Stimulated activated memory B cell treated with anti-CD40 and anti-IgM and Interleukin-4, amounts not matched to agents 10 μg/mL and 1 μg/mL and 100 μg/mL, for 72 hours (primary cell): ENCODE measurements at places on chromosomes 3 and 15.
A peak's percentile ranks its signal among the peaks of the same experiment; 100 is the strongest.

DNA sequence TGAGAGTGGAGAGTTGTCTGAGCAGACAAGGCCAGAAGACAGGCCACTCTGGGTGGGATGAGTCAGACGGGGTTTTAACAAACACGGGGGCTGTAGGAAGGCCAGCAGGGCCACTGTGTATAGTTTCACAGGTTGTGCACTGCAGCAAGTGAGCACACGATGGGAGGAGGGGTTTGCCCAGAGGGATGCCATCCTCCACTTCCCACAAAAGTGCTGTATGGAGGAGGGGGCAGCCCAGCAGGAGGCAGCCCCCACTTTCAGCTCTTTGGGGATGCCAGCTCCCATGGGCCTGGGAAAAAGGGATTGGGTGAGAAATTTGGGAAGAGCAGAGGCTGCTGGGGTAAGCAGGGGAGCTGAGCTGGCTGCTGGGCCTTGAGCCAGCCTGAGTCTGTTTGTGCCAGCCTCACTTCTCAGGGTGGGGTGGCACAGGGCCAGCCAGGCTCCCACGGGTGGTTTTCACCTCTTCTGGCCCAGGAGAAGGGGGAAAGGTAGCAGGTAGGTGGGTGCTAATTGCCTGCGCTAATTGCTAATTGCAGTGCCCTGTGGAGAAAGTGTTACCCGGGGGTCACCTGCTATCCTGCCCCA is 6.7 kb downstream of the ZBTB47 start:
- ATAC-seq: no peak

DNA sequence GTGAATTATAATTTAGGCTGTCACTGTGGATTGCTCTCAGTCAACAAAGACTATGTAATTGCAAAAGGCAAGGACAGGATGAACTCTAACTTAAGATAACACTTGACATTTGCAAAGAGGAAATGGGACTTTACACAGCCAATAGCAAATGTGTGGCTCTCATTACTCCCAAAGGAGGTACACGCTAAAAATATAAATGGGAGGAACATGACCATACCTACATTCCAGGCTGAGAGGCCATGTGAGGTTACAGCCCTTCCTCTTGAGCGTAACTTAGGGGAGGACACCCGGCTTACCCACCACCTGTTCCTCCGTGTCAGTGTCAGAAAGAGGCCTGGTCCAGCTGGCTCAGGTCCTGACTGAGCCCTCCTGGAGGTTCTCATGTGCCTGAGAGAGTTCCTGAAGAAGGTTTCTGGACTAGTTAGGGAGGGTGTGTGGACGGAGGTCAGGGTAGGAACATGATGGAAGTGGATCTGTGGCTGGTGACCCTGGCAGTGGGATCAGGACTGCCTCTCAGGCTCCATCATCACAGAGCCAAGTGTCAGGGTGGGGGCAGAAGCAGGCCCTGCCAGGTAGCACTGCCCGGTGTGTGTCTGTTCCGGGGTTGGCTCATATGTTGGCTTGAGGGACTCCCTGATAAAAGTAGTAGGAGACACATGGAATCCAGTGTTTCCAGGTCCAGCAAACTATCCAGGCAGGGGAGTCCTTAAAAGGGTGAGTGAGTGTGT is 7.9 kb downstream of the POPDC2 start:
- peak; percentile 51 for ATAC-seq

DNA sequence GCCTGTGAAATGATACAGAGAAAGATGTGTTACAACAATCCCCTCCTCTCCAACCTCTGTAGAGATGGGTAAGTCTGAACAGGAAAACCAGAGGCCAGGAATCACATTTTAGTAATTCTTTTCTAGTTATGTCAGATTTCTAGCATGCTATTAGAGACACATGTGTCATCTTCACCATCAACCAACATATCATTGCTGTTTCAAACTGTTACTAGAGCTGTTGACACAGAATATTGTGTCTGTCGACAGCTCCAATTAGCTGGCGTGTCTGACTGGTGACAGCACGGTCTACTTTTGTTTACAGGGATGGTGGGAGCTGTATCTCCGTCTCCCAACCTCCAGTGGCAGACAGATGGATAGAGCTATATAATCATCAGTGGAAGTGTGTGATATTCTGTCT is 393.2 kb downstream of the SOX2 start:
- ATAC-seq: no peak

DNA sequence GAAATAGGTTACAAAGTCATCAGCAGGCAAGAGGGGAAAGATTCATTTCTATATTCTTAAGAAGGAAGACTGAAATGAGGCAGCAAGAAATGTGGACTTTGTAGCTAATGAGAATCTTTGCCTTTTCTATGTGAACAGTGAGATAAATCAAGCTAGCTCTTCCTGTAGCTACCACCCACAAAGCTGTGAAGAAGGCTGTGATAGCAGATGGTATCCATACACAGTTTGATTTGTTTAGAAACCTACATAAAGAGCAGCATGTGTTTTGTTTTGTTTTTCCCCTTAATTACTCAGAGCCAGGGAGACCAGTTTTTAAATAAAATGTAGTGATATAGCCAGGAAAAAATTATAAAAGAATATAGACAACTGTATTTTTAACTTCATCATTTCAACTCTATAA is 45.5 kb downstream of the TEX9 start:
- no peak for ATAC-seq

GRCh38 chr3:23856286-23856685 is 50.5 kb downstream of the UBE2E1 start:
- ATAC-seq: no peak

GRCh38 chr3:195207731-195208130 is 63.2 kb downstream of the XXYLT1 start:
- no peak for ATAC-seq

GRCh38 chr15:40743921-40744814 is 10.9 kb downstream of the RMDN3 start:
- ATAC-seq: no peak

DNA sequence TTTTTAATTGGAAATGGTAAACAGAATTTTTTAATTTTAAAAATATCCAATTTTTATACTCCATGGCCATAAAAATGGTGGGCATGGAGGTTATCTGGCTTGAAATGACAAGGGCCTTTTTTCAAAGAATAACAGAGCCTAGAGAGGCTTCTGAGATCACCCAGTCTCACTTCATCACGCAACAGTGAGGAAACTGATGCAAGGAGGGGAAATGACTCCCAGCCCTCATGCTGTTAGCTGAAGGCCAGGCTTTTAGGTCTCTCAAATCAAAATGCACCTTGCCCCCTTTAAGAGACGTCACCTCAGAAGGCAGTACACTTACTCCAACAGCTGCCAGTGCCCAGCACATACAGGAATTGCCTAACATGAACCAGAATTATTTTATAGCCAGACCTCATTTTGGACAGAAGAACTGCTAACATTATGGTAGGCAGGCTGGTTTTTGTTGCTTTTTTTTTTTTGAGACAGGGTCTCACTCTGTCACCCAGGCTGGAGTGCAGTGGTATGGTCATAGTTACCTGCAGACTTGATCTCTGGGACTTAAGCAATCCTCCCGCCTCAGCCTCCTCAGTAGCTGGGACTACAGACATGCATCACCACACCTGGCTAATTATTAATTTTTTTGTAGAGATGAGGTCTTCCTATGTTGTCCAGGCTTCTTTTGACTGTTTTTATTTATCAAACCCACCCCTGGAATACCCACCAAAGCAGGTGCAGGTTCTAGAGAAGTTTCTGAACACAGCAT is 9.1 kb downstream of the RAB43 start:
- no peak for ATAC-seq

- no peak for ATAC-seq
These were observed 109.8 kb downstream of the EPHA3 start for GRCh38 chr3:89217148-89217685.

DNA sequence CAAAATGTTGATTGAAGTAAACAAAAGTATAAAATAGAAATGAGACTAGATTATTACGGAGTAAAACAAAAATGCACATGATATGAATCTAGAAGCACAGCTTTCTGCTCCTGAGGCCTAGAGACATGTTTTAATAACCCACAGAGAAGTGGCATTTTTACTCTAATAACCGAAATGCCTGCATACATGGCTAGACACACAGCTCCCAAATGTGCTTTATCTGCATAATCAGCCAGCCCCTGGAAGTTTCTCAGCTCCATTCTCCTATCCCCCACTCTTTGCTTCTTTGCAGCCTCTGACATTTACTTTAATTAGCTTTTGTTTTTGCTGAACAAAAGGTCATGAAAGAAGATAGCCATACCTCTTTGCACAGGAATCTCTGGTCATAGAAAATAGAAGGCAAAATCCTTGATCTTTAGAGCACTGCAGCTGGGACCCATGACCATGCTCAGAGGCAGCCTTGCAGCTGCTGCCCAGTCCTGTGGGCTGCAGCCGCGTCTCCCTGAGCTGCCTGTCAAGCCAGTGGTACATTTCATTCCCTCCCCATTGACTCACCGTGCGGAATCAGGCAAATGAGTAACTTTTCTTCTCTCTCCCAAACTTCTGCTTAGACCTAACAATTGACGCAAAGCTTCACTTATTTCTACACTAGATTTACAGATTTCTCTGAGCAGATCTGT is at the start of gene VEPH1:
Gene VEPH1 (minus strand): TSS at position 501 of the 680 bp plus-strand sequence. CDS start 8,067 bp downstream, outside the sequence.
- ATAC-seq: no peak

DNA sequence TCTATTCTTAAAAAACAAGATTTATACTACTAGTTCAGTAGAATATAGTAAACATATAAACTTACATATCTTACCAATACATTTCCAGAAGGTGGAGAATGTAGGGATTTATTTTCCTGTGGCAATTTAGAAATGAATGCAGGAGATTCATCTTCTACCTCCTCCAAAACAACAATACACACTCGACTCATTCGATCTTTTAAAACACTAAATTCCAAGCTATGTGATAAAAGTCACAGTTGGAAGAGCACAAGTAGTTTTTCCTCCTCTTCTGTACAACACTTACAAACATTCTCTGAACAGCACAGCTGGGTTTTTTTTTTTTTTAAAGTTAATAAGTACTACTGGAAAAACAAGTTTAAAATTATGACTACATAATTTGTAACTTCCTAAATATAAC is 1.4 kb downstream of the ANKRD28 start:
- ATAC-seq: no peak

DNA sequence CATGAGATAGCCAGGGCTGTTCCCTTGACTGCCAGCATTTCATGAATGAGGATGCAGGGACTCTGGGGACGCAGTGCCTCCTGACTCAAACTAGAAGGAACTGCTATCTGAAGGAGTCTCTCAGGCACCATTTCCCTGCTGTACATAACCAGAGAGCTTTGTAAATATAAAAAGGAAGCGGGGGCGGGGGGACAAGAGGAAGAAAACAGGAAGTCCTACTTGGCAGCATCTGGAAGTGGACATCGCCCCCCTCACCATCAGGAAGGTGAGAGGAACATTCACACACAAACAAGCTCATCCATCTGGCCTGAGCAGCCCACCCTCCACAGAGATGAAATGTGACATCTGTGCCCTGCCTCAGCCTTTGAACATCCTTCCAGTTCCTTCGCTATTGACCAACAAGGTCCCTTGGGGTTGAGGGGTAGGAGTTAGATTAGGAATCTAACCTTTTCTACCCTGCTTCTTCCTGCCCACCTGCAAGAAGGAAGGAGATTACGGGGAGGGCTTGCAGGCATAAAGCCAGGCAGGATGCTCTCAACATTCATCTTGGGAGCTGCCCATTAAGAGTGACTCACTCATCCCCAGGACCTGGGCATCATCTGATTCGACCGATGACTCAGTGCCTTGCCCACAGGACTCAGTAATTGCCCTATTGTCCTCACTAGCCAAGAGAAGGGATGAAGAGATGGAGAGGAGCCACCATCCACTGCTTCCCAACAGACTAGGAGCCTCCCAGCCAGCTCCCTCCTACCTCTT is 31.9 kb downstream of the SH3BP5 start:
- ATAC-seq: no peak

DNA sequence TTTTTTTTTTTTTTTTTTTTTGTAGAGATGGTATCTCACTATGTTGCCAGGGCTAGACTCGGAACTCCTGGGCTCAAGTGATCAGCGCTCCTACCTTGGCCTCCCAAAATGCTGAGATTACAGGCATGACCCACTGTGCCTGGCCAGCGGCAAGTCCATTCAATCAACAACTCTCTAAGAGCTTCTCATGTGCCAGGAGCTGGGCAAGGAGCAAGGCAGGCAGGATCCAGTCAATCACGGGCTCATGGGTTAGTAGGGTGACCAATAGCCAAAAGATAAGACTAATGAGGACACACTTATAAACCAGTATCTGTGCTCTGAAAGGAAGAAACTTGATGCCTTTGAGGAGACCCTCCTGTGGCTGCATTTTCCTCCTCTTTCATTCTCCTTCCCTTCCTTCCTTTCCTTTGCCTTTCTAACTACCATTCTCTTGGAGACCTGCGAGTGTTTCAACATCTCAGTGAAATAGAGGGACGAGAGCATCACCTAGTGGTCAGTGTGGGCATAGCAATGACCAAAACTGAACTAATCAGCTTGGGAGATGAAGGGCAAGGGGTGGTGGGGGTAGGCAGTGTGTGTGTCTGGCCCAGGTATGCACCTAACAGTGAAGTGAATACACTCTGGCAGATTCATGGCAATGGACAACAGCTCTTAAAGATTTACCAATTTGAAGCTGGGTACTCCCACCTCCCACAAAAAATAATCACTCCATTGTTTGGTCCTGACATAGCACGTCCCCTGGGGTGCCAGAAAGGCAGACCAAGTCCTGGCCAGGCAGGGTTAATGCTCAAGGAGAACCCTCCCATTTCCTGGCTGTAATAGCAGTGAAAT is 6.3 kb downstream of the RPP25 start:
- peak; percentile 75 for ATAC-seq

DNA sequence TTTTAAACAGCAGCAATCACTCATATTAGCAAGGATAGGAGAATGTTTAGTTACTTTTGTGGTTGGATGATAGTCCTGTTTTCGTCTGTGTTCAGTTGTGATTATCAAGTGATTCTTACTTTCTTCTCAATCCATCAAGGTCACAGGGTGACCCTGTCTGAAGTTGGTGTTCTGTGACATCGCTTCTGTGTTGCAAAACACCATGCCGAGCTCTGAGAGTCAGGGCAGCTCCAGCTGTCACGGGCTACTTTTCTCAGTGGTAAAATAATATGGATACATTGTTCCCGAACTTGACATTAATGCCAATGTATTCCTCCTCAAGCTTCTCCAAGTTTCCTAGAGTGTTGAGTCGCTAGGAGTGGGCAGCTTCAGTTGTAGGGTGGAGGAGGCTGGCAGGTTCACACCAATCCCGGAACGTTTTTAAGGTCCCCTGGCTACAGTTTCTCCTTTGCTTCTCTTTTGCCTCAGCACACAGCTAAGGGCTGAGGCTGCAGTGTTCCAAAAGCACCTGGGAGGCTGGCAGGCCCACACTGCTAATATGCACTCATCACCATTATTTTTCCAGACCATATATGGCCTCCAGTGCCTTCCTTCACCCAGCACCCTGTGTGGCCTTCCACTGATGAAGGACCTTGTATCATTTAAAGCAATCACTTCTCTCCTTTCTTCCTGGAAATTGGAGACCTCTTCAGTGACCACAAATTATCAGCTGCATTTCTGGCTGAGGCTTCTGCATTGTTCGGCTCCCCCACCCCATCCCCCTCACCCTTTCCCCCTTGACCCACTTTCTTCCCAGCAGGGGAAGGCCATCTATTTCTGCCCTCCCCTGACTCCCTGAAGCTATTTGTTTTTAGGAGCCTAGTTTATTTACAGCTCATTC is 25.8 kb downstream of the COLQ start:
- ATAC-seq: no peak

- no peak for ATAC-seq
These were observed 2.2 kb upstream of the DCAF1 start for GRCh38 chr3:51501833-51502561.

GRCh38 chr3:128813097-128813496 is 66.3 kb upstream of the ACAD9 start:
- ATAC-seq: no peak

GRCh38 chr3:154081305-154081704 is 39.9 kb upstream of the ARHGEF26 start:
- ATAC-seq: no peak
